Panc1 (cell line): ENCODE measurements at places on chromosomes 5 and 9. TPM values are rescaled to one million over a fixed set of nuclear protein-coding genes. Genes with fewer than 3 reads are reported as not detected.

The ZNF782 gene
- total RNA-seq: 3.3 TPM

- no peak for DNase-seq
Measured at GRCh38 chr5:132814503-132815294, 1.6 kb downstream of the SOWAHA start.

- no peak for DNase-seq
Measured at GRCh38 chr5:68950125-68950524, 143.7 kb upstream of the SLC30A5 start.

- DNase-seq: no peak
Measured at GRCh38 chr9:109269839-109270238, 51.0 kb downstream of the EPB41L4B start.

DNA sequence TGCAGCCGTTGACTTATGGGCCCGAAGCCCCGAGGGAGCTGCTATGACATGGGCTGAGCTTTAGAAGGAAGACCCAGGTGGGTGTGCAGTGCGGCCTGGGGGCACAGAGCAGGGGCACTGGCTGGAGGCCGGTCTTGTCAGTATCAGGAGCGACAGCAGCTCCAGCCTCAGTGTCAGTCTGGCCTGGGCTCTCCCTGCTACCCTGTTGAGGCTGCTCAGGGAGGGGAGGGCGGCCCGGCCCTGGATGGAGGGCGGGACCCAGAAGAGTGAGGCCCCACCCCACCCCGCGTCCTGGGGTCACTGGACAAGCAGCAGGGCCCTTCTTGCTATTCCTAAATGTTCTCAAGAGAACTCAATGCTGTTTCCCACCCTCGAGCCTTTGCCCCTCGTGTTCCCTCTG, 18.0 kb downstream of the GFI1B start:
- no peak for DNase-seq

DNA sequence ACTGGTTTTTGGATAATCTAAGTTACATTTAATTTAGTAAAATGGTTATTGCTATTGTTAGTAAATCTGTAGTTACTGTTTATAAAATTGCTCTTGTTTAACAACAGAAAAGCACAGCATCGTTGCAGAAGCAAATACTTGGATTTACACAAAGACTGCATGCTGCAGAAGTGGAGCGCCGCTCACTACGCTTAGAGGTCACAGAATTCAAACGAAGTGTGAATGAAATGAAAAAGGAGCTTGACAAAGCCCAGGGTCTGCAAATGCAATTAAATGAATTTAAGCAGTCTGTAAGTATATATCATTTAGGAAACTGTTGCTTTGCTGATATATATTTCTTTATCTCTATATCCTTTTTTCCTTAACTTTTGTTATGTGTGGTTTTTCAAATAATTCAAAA, 226.0 kb downstream of the CCDC171 start:
- DNase-seq: no peak

DNA sequence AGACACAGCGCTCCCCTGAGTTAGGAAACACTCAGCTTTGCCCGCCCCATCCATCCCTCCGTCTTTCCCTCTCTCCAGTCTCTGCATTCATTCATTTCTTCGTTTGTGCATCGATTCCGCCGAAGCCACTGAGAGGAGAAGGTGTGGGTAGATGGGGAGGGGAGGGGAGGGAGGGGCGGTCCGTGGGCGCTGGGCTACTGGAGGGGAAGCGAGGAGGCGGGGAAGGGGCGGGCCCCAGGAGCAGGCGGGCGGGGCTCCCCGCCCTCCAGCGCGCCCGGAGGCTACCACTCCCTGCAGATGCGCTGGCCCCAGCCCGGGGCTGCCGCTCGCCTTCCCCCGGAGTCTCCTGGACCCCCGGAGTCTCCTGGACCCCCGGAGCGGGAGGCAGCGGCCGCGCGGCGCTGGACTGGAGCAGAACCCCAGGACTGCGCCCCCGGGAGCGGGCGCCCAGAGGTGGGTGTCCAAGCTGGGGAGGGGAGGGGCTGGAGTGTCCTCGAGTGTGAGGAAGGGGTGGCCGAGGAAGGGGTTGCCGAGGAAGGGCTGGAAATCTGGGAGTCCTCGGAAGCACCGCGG, 159.5 kb downstream of the C9orf152 start:
- DNase-seq: no peak

- no peak for DNase-seq
Measured at GRCh38 chr5:81208904-81209303, 24.2 kb upstream of the CKMT2 start.

GRCh38 chr9:129446828-129447550, 173.9 kb downstream of the C9orf50 start:
- no peak for DNase-seq

GRCh38 chr9:21174671-21175070, 8.2 kb upstream of the IFNA21 start:
- no peak for DNase-seq
